Activated naive CD8-positive, alpha-beta T cell treated with anti-CD3 and anti-CD28 coated beads, Interleukin-2, amount 50 U/mL, for 16 hours (primary cell): ENCODE measurements at places on chromosomes 13 and 19.

DNA sequence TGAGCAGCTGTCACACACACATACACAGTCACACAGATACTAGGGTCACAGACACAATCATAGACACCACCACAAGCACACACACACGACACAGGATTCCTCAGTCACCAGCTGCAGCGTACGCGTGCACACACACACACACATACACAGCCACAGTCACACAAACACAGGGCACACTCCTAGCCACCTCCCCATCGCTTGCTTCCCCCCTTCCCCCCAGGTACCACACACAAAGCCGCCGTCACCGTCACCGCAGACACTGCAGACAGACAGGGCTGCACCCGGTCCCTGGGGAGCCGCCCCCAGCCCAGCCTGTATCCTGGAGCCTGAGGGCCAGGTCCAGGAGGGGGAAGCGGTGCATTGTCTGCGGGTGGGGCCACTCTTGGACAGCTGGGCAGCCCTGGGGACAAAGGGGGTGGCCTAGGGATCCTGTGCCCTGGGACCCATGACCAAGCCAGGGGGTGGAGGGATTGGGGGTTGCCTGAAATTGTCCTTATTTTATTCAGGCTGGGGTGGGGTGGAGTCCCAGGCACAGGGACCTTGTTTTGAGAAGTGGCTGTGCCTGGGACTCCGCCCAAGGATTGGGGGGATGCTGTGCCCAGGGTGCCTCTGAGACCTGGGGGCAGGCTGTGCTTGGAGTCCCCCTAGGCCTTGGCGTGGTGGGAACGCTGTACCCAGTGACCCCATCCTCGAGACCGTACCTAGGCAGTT lies 957 bp downstream of the NUMBL start:
- no peak for DNase-seq

DNA sequence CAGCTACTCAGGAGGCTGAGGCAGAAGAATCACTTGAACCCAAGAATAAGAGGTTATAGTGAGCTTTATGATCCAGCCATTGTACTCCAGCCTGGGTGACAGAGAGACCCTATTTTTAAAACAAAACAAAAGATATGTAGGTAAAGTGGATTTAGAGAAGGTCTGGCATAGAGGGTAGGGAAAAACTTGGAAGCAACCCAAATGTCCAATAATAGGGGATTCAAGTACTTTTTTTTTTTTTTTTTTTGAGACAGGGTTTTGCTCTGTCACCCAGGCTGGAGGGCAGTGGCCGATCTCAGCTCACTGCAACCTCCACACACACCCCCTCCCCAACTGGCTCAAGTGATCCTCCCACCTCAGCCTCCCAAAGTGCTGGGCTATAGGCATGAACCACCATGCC lies 5.8 kb upstream of the PAK4 start:
- no peak for DNase-seq

GRCh38 chr13:44557986-44558385 lies 18.1 kb downstream of the TSC22D1 start:
- no peak for DNase-seq

GRCh38 chr19:45677351-45678230 lies 9.6 kb downstream of the GIPR start:
- peak; percentile 71 for DNase-seq

DNA sequence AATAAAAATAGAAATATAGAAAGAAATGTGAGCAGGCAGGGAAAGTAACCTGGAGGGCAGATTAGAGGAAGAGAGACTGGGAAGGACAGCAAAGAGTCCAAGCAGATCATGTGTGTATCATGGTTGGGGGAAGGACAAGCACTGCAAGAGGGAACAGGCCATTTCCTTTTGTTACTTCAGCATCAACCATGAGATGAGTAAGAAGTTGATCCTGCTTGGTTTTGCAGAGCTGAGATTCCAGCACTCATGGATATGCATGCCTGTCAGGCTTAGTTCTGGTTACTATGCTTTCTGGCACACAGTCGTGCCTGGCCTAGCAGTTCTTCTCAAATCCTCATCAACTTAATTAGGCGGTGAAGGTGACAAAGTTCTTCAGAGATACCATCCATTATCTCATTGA lies 18.1 kb downstream of the NALCN start:
- DNase-seq, result no peak

DNA sequence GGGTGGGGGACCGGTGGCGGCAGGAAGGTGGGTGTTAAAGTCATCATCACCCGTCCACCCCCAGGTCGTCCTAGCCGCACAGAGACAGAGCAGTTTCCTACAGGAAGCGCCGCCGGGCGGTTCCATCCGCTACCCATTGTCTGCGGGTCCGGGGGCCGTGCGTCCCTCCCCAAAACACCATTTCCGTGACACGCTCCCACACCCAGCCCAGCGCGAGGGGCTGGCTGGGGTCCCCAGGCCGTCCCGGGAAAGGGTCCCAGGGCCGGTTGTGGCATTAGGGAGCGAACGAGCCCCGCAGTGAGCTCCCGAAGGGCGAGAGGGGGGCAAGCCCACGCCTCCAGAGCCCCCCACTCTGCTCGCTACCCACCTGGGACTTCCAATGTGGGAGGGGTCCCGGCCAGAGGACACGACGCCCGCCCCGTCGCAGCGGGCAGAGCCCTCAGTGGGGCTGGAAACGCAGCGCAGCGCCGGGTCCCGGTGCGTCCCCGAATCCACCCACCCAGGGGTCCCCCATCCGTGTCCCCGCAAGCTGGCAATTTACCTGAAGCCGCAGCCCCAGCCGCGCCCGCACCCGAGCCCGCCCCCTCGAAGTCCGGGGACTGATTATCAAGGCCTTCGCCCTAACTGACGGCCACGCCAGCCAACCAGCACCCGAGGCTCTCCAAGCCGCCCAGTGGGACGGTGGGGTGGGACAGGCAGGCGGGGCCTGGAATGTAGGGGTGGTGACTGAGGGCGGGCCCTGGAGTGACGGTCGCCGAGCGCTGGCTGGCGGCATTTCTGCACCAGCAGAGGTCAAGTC lies at the start of gene KANK3:
Gene KANK3 (minus strand): TSS at position 579 of the 799 bp plus-strand sequence. CDS start 5,434 bp downstream, outside the sequence.
- peak; percentile 85 for DNase-seq

DNA sequence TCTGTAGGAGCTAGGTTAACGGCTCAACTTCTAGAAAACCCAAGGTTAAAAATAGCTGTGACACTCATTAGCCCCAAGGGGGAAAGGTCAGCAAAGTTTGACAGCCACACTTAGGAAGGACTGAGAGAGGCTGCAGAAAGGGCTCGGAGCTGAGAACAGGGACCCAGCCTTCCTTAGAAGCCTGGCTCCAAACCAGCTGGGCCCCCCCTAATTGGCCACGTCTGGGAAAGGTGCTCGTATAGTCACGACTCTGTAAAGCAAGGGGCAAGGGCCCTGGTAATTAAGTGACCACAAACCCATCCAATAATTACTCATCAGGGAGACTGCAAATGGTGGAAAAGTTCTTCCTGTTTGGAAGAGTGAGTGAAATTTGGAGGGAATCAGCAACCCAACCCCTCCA lies 90.5 kb downstream of the RNASEH2B start:
- DNase-seq, result no peak

GRCh38 chr13:42907745-42908144 lies 84.3 kb downstream of the EPSTI1 start:
- DNase-seq, result no peak

GRCh38 chr13:52348071-52348470 lies 57.9 kb downstream of the THSD1 start:
- DNase-seq, result no peak

DNA sequence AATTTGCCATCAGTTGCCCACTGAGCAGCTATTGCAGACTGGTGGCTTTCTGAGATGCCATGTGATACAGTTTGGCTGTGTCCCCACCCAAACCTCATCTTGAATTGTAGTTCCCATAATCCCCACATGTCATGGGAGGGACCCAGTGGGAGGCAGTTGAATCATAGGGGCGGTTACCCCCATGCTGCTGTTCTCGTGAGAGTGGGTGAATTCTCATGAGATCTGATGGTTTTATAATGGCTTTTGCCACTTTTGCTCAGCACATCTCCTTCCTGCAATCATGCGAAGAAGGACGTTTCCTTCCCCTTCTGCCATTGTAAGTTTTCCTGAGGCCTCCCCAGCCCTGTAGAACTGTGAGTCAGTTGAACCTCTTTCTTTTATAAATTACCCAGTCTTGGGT lies 34.8 kb upstream of the ANKRD10 start:
- no peak for DNase-seq

DNA sequence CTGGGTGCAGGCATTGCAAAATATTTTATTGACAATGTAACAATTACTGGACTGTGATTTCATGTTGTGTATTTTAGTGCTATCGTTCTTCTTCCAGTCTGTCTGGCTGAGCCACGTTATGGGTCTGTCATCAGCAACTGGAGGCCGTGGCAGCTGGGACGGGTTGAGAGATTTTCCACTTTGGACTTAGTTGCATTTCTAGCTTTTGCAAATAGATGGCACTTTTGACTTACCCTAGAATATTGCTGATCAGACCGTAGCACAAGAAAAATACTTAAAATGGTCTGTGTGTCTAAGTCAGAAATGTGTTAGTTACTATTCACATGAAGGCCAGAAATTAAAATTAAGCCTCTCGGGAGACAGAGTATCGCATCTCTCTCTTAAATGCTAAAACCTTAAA lies 211.1 kb downstream of the TEX29 start:
- no peak for DNase-seq

DNA sequence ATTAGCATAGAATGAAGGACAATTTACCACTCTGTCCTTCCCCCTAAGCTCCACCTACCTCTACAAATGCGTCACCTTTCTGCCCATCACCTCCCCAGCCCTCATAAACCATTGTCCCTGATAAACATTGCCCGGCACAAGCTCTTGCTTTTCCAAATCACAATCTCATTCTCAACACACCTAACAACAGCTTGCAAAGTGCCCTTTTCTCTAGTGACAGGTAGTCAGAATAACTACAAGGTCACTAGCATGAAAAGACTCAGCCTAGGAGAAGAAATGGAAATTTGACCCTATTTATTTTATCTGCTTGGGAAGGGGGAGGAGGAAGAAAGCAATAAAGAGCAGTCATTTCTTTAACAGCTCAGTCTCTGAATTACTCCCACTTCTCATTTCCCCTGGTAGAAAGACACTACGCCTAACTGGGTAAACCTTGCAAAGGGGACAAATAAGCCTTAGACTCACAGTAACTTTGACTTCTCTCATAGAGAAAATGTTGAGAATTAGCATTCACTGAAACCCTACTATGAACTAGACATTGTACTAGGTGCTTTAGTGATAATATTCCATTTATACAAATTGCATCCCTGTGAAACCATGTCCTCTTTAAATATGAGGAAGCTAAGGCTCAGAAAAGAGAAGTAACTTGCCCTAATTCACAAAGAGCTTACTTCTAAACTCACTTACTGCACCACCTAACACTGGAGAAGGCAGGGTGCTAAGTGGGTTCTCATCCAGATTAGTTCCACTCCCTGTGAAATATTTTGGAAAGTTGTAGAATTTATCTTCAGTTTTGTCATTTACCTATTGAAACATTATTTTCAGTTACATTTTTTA lies 116.2 kb upstream of the FNDC3A start:
- DNase-seq, result no peak

GRCh38 chr13:22505489-22505888 lies 675.3 kb upstream of the SGCG start:
- DNase-seq, result no peak

- DNase-seq, result no peak
Measured at GRCh38 chr13:111302045-111302726, 18.3 kb upstream of the TEX29 start.

GRCh38 chr13:33446821-33447725 lies 161.5 kb upstream of the STARD13 start:
- no peak for DNase-seq

- no peak for DNase-seq
Measured at GRCh38 chr13:20824762-20825476, 51.2 kb upstream of the EEF1AKMT1 start.

DNA sequence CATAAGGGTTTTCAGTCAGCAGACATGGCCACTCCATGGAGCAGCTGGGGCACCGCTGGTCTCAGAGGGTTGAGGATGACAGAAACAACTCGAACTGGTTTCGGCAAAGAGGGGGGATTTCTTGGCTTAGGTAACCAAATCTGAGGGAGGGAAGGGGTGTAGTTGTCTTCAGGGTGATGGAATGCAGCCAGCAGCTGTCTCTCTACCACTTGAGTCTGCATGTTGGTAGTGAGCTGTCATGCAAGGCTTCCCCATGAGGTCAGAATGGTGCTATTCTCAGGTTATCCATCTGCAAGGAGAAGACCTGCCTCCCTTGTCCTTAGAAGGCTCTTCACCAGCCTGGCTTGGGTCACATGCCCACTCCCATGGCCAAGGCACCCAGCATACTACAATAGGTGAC lies 55.6 kb upstream of the PEG3 start:
- no peak for DNase-seq

GRCh38 chr13:45331123-45331619 lies 9.8 kb downstream of the TPT1 start:
- no peak for DNase-seq

- no peak for DNase-seq
Measured at GRCh38 chr19:6127716-6128335, 7.6 kb upstream of the ACSBG2 start.

GRCh38 chr19:5149932-5150901 lies 181.3 kb downstream of the KDM4B start:
- DNase-seq, result no peak

- DNase-seq, result no peak
Measured at GRCh38 chr19:41373993-41374392, 2.3 kb upstream of the TMEM91 start.

DNA sequence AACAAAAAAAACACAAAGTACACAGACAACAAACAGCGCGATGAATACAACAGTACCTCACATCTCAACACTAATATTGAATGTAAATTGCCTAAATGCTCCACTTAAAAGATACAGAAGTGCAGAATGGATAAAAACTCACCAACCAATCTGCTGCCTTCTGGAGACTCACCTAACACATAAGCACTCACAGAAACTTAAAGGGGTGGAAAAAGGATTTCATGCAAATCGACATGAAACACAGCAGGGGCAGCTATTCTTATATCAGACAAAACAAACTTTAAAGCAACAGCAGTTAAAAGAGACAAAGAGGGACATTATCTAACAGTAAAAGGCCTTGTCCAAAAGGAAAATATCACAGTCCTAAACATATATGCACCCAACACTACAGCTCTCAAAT lies 209.5 kb downstream of the ABCC4 start:
- DNase-seq, result no peak

DNA sequence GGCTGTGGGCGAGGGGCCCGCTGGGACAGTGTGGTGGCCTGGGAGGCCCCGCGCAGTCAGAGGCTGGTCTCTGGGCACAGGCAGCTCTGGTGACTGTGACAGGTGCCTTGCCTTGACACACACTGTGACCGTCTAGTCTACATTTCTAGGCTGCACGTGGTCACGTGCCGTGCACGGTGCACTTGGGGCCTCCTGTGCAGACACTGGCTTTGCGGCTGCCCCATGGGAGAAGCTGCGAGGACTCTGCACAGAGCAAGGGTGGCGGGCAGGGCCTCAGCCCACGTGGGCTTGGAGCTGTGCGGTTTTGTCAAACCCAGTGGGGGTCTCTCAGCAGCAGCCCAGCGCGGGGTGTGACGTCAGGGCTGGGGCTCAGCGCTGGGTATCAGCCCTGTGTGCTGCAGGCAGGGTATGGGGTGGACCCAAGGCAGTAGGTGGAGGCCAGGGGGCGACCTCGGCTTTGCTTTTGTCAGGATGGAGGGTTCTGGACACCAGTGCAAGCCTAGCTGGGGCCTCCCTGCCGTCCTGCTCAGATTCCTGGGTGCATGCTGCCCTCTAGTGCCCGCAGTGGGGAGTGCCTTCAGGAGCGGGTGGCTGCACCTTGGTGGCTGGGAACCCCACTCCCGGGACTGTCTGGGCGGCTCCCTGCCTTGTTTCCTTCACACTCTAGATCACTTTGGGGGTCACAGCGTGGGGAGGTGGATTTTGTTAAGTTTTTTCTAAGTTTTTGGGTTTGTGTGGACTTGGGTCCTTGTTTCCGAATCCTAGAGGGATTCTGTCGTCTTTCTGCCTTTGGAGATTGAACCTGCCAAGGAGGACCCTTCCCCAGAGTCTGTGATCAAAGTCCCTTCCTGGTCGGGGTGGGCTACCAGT lies 62.6 kb downstream of the KDM4B start:
- DNase-seq, result peak; percentile 65
